ENCODE measurements at places on chromosomes 7 and 10. TPM values are rescaled to one million over a fixed set of nuclear protein-coding genes. Genes with fewer than 3 reads are reported as not detected.

The CFTR gene
- total RNA-seq = 0.99 TPM

The GRM3 gene
- total RNA-seq = 0.18 TPM

The CHST3 gene
- total RNA-seq = 28.2 TPM

The MRLN gene
- total RNA-seq = 26.3 TPM

The SFRP5 gene
- 0.58 TPM for total RNA-seq

The FOXI2 gene
- 0.47 TPM for total RNA-seq

The SLC39A12 gene
- total RNA-seq = not detected

The CRHR2 gene
- total RNA-seq = 0.64 TPM

The OR2F2 gene
- not detected for total RNA-seq

The EMX2 gene
- 20.0 TPM for total RNA-seq

The NUPR2 gene
- total RNA-seq = 3.0 TPM

The ADAM8 gene
- 11.7 TPM for total RNA-seq

The CYP2C9 gene
- 2.9 TPM for total RNA-seq

The IFIT2 gene
- total RNA-seq = 8.4 TPM

The MALRD1 gene
- 16.3 TPM for total RNA-seq

The C7orf57 gene
- 0.29 TPM for total RNA-seq

The RFC2 gene
- 26.7 TPM for total RNA-seq

The POLR2J gene
- total RNA-seq = 22.0 TPM

The AKR1C4 gene
- not detected for total RNA-seq

The DUS4L gene
- 12.4 TPM for total RNA-seq

The HSPA14 gene
- total RNA-seq = 10.0 TPM

The RBP3 gene
- total RNA-seq = not detected

The FRAT1 gene
- total RNA-seq = 4.3 TPM

The SPDYE8 gene
- not detected for total RNA-seq

The PLEKHS1 gene
- 0.18 TPM for total RNA-seq

Data from metanephros (tissue), 2 donors.